ENCODE measurements at places on chromosomes 7 and 10.

DNA sequence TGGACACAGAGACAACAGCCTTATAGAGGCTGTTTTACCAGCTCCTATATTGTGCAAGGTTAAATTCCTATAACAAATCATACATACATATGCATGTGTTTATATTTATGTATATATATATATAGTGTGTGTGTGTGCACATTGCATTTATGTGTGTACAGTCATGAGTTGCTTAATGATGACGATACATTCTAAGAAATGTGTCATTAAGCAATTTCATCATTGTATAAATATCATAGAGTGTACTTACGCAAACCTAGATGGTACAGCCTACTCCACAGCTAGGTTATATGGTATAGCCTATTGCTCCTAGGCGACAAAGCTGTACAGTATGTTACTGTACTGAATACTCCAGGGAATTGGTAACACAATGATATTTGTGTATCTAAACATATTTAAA is 30.1 kb upstream of the TNKS2 start:
- no peak for DNase-seq

DNA sequence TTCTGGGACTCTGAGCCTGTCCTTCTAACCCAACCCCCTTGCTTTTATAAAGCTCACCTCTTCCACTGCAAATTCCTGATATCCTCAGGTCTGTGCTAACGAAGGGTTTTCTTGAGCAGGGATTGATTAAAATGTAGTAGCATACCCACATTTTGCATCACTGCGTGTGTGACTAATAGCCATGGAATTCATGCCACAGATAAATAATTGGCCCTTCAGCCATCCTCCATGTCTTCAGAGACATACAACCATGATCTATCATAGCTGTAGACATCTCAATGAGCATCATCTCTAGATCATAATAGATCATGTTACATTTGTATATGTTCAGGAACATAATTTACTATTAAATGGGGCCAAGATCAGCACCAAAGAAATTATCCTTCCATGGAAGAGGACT is 990.3 kb downstream of the KCNMA1 start:
- peak; percentile 67 for DNase-seq

- no peak for DNase-seq
Observed at GRCh38 chr7:1787681-1788235, 117.7 kb downstream of the ELFN1 start.

DNA sequence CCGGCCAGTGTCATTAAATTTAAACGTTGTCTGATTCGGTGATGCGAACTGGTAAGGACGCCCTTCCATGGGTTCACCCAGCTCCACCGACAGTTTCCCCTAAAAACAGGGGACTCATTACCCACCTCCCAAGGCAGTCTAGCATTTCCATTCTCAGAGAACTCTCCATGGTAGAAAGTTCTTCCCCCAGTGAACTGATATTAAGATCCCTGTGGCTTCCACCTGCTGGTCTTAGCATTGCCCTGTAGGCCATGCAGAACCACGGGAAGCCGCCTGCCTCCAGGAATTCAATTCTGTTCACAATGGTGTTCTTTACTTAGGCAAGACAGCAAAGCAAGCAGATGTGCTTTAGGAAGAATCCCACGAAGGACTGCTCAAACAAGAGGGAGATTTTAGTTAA is 128.9 kb upstream of the NANOS1 start:
- DNase-seq, result no peak

- no peak for DNase-seq
Observed at GRCh38 chr10:63286754-63287264, 153.7 kb downstream of the NRBF2 start.

- DNase-seq, result peak; percentile 74
Observed at GRCh38 chr7:33076737-33077136, 14.2 kb upstream of the NT5C3A start.

- DNase-seq, result no peak
Observed at GRCh38 chr7:44189286-44189992, at the start of gene GCK. Gene GCK, minus strand, starts transcription at chr7:44189439. Its CDS starts 486 bp downstream, at chr7:44188953.

DNA sequence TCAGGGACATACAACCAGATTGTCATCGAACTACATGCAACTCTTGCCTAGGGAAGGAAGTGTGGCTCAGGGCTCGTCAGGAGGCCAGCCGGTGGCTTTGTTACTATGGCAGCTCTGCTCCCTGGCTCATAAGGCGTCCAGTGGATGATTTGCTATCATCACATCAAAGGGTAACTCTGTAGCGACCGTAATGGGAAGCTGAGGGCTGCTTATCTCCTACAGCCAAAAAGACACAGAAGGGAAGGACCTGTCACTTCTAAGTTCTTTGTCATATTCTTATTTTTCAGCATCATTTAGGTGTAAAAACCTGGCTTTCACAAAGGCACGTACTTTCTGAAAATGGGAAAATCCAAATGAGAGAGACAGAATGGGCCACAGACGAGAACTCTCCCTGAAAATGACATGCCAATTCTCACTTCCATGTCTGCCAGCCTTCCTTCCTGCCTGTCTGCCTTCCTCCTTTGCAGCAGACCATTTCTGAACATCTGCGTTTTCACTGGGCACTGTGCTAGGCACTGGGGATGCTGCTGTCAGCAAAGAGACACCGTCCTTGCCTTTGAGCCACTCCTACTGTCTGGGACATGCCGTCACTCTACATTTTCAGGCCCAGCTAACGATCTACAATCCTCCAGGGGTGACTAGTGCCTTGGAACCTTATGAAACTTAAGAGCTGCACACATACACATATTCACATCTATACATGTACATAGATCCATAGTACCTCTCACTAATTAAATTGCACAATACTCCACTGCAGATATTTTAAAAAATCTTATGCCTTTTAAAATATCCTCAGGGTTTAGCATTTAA is 26.9 kb downstream of the ENKUR start:
- no peak for DNase-seq

DNA sequence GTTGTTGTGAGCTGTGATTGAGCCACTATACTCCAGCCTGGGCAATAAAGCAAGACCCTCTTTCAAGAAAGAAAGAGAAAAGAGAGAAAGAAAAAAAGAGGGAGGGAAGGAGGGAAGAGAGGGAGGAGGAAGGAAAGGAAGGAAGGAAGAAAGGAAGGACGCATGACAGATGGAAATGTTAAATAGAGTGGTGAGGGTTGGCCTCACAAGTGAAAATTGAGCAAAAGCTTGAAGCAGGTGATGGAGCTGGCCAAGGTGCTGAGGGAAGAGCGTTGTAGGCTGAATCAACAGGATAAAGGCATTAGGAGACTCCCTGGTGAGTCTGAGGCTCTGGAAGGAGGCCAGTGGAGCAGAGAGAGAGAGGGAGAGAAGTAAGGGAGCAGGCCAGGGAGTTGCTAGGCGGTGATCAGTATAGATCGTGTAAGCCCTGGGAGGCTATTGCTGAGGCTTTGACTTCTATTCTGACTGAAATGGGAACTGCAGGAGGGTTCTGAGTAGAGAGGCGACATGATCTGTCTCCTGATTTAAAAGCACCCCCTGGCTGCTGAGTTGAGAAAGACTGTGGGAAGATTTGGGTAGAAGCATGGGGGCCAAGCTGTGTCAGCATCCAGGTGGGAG is 26.5 kb upstream of the TMEM248 start:
- no peak for DNase-seq

DNA sequence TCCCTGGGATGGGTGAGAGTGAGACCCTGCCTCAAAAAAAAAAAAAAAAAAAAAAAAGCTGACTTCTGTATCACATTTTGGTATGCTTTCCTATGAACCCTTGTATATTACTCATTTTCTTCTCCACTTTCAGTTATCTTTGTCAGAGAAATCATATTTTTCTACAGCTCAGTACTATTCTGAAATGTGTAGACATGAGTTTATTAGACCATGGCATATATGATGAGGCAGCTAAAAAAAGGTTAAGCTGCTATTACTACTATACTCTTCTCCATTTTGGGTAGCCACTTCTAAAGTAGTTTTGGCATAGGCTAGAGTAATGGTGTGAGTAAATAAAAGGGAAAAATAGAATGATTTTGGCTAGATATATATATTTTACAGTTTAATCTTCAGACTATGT is 53.4 kb downstream of the MLLT10 start:
- DNase-seq, result no peak

- no peak for DNase-seq
Observed at GRCh38 chr7:137521451-137521850, 177.9 kb upstream of the PTN start.

DNA sequence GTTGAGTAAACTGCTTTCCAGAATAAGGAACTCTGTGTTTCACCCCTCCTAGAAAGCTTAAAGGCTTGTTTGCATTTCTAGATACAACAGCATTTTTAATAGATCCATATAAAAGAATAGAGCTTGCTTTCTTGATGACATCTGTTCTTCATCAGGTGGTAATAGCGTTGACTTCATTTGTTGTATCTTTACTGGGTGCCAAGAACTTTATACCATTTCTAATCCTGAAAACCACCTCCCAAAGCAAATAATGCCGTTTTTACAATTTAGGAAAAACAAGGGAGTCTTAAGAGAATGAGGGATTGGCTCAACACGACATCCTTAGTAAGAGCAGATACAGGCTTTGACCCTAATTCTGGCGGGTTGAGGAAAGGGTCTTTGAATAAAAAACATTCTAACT is 993.4 kb downstream of the TYW1 start:
- DNase-seq, result no peak

DNA sequence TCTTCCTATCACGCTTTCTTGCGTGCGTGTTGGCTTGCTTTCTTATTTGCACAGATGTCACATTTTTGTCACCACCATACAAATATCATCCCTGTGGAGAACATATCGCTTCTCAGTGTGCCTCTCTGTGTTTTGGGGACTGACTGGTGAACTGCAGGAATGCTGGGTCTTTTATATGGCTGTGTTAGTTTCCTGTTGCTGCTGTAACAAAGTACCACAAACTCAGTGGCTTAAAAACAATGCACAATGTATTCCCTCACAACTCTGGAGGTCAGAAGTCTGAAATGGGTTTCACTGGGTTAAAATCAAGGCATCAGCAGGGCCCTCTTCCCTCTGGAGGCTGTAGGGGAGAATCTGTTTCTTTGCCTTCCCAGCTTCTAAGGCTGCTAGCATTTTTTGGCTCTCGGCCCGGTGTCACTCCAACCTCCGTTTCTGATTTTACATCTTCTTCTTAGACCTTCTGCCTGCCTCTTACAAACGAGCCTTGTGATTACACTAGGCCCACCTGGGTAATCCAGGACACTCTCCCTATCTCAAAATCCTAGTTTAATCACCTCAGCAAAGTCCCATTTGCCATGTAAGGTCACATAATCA is 82.0 kb downstream of the LRMDA start:
- no peak for DNase-seq

GRCh38 chr10:34479520-34480179 is 335.4 kb downstream of the PARD3 start:
- DNase-seq, result no peak

GRCh38 chr7:109821156-109821555 is 1251.5 kb downstream of the DNAJB9 start:
- DNase-seq, result peak; percentile 2

DNA sequence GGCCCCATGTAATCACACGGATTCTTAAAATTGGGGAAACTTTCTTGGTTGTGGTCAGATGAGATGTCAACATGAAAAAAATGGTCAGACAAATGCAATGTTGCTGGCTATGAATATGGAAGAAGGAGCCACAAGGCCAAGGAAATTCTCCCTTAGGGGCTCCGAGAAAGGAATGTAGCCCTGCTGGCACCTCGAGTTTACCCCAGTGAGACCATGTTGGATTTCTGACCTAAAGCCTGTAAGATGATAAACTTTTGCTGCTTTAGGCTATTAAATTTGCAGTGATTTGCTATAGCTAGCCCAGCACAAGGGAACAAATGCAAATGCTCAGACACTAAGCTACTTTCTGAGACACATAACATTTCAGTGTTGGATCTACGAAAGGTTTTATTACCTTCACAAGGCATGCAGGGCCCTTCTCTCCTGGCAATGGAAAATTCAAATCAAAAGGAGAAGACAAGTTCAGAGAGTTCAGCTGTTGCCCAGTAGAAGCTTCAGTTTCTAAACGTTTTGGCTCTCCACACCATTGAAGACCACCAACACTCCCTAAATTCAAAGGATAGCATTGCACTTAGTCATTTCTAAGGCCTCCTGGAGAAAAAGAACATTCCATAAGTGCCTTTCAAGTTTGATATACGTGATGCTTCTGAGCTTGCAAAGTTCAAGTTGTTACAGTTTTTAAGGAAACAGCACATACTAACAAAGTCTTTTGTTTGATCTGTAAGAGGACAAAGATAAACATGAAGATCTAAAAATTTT is 23.4 kb downstream of the MCMBP start:
- DNase-seq, result peak; percentile 72

DNA sequence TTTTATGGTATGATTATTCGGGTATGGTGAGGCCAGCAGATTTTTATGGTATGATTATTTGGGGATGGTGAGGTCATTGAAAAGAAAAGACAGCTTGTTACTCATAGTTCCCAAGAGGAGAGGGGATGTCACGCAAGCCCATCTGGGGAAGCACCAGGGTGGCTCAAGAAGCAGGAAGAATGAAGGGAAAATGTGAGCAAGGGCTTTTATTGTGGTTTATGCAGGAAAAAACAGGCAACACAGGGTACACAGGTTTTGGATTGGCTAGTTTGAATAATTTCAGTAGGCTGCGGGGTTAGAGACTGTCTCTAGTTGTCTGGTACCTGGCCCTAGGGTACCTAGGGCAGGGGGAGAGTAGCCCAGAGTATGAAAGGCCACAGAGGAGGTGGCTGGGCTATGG is 26.8 kb upstream of the DGKI start:
- peak; percentile 79 for DNase-seq

- DNase-seq, result no peak
Observed at GRCh38 chr7:79615871-79616640, 162.6 kb upstream of the MAGI2 start.

DNA sequence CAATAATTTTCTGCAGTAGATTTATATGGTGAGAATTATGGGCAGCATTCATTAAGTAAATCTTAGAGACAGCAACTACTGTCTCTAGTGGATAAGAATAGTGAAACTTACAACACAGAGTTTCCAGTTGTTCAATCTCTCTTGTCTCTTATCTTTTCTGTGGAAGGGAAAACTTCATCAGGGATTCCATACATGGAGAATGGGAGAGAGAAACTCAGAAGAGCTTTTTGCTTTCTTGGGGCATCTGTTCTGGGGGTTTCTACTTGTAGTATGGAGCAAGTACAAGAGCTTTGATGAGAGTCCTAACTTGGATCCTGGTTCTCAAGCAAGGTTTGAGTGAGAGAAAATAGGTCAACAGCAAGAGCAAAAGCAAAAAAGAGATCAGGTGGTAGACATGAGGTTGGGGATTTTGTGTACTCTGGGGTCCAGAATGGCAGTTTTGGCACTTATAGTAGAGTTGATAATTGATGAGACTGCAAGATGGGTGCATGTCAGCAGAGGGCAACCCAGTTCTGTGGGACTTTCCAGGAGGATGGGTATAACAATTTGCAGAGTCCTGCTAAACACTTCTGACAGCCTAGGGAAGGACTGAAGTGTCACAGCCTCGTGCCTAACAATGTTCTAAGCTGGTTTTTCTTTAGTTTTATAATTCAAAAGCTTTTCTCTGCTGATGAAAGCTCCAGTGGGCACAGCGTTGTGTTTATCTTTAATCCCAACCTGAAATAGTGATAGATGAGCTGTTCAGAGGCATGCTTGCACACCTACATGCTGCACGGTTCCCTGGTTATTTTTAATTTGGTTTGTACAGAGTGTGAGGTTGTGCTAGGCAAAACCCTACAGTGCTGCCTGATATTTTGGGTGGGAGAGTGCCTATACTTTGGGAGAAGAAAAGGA is 32.0 kb upstream of the STRIP2 start:
- DNase-seq, result no peak

Data from RCC 7860 (cell line).